ENCODE measurements at places on chromosomes 2 and 18. TPM values are rescaled to one million over a fixed set of nuclear protein-coding genes. Genes with fewer than 3 reads are reported as not detected.

The CCL20 gene
- 8.7 TPM for total RNA-seq

The ABCG5 gene
- total RNA-seq: not detected

The TUBA3E gene
- not detected for total RNA-seq

The CD207 gene
- not detected for total RNA-seq

GRCh38 chr18:55918444-55918843, 330.5 kb upstream of the TCF4 start:
- H3K36me3 ChIP-seq: no peaks in the 10 kb centered on the region
- DNase-seq: no peak
- no peaks in the 10 kb centered on the region for H3K4me1 ChIP-seq
- H3K4me3 ChIP-seq: no peak overlapping the region
- no peak overlapping the region for H3K27ac ChIP-seq

DNA sequence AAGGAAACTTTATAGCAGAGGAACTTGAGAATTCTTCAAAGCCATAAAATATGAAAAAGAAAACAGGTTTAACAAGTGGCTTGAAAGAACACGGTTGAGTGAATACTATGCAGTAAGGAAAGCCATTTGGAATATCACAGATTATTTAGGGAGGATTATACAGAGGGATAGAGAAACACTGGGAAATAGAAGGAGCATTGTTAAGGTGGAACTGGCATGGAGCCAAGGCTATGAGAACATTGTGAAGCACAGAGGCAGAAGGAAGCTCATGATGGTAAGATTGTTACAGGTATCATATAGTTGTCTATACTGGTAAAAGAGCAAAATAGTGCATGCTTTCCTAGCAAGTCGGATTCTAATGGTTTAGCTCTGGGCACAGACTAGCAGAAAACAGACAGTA, 87.1 kb downstream of the SS18 start:
- no peaks in the 10 kb centered on the region for H3K4me1 ChIP-seq
- H3K36me3 ChIP-seq: no peaks in the 10 kb centered on the region
- DNase-seq: peak; percentile 36
- no peak overlapping the region for H3K4me3 ChIP-seq
- no peaks in the 10 kb centered on the region for H3K27me3 ChIP-seq
- H3K27ac ChIP-seq: no peak overlapping the region

DNA sequence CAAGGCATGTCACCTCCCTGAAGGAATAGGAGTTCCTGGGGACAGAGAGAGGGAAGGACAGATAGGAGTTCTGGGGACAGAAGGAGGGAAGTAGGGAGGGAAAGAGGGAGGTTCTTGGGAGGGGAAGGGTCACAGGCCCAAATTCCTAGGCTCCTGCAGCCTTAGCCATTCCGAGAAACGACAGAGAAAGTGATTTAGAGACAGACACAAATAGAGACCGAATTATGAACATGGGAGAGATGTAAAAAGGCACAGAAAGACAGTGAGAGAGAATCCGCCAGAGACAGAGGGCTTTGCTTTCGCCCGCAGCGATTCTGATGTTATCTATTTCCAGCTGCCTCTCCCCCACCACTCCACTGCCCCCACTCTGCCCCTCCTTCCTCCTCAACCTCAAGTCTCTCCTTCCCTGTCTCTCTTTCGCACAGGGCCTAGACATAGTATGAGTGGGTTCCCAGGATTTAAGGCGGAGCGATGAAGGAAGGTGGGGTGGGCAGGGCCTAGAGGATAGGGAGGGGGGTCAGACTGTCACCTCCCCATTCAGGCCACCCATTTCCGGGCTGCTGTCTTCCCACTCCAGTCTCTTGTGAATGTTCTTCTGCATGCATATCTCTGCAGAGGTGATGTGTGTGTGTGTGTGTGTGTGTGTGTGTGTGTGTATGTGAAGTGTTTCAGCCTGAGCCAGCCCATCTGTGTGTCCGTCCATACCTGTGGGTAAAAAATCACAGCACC, 3.3 kb upstream of the WNT6 start:
- no peaks in the 10 kb centered on the region for H3K36me3 ChIP-seq
- H3K27ac ChIP-seq: no peak overlapping the region
- H3K27me3 ChIP-seq: peaks cover 28% of the 10 kb centered on the region
- H3K4me1 ChIP-seq: peaks cover 38% of the 10 kb centered on the region
- no peak overlapping the region for H3K4me3 ChIP-seq

DNA sequence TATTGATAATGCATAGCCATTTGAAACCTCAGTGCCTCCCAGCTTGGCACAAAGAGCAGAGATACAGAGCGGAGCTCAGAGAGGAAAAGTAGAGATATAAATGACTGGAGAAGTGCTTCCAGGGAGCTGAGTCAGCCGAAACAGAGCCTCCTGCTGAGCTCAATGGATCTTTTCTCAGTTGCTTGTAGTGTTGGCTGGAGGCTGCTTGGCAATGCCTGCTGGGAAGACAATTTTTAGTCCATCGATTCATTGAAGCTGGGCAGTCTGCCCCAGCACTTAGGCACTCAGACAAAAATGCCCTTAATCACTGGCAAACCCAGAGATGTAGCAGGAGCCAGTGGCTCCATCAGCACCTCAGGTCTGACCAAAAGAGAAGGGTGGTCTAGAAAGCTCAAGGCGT, 81.3 kb upstream of the SETBP1 start:
- H3K4me1 ChIP-seq: peaks cover 24% of the 10 kb centered on the region
- no peak for DNase-seq
- no peak overlapping the region for H3K27ac ChIP-seq
- no peaks in the 10 kb centered on the region for H3K27me3 ChIP-seq
- no peak overlapping the region for H3K4me3 ChIP-seq

- no peaks in the 10 kb centered on the region for H3K36me3 ChIP-seq
- peaks cover 61% of the 10 kb centered on the region for H3K4me1 ChIP-seq
- DNase-seq: peak; percentile 69
- no peaks in the 10 kb centered on the region for H3K27me3 ChIP-seq
- peak overlapping the region; percentile 71 for H3K4me3 ChIP-seq
Measured at GRCh38 chr2:231781798-231782726, 980 bp upstream of the PDE6D start.

GRCh38 chr2:107107351-107107750, 221.4 kb upstream of the ST6GAL2 start:
- no peaks in the 10 kb centered on the region for H3K36me3 ChIP-seq
- H3K4me3 ChIP-seq: no peak overlapping the region
- DNase-seq: no peak
